Substantia nigra (tissue), 51 donors: ENCODE measurements at places on chromosomes 7 and 10.
A peak's percentile ranks its signal among the peaks of the same experiment; 100 is the strongest.

DNA sequence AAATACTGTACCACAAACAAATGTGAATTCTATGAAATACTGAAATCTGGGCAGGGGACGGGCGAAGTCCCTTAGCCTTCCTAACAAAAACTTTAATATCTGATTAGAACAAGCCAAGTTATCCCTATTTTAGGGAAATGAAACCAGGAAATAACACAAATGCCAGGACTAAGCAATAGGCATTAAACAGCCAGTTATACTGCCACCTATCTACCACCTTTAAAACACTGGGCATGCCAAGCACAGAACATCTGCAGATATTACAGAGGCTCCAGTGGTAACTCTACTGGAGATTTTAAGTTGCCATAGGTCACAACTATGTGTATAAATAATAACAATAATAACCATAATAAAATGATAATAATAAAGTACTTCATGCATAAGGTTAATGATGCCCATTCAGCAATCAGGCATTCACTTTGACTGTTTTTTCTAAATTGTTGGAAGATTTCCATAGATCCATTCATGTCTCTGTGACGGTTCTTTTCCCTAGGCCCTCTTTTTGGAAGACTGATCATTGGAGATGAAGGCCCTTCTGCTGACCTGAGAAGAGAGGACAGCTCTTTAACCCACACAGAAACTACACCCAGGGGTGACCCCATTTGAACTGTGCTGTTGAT is 195.7 kb downstream of the CACNA2D1 start:
- no peak for DNase-seq

- DNase-seq = no peak
These were observed 10.3 kb upstream of the ANKRD1 start for GRCh38 chr10:90930971-90931871.

GRCh38 chr10:17125206-17125893 is 4.3 kb downstream of the CUBN start:
- no peak for DNase-seq

- DNase-seq = no peak
These were observed 188.6 kb downstream of the STK31 start for GRCh38 chr7:23898619-23899018.

- no peak for DNase-seq
These were observed 160.4 kb downstream of the KIF20B start for GRCh38 chr10:89861584-89862301.

- DNase-seq = no peak
These were observed 112.7 kb downstream of the TCERG1L start for GRCh38 chr10:131198843-131199242.

DNA sequence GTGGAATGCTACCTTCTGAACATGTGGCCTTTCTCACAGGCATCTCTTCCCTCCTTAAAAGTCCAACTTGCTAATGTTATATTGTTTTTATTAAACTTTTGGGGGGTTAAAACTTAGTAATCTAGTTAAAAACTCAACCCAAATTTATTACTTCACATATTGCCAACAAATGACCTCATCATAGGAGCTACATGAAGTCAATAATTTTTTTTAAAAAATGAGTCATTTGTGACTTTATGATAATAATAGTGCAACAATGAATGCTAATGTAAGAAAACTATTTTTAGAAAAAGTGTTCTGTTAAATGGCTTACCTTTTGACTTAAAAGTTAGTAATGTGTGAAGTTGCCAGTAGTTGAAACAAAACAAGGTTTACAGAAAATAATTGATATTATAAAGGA is 325.9 kb upstream of the FZD1 start:
- DNase-seq = no peak

- no peak for DNase-seq
These were observed 29.0 kb downstream of the CPXM2 start for GRCh38 chr10:123862421-123863182.

DNA sequence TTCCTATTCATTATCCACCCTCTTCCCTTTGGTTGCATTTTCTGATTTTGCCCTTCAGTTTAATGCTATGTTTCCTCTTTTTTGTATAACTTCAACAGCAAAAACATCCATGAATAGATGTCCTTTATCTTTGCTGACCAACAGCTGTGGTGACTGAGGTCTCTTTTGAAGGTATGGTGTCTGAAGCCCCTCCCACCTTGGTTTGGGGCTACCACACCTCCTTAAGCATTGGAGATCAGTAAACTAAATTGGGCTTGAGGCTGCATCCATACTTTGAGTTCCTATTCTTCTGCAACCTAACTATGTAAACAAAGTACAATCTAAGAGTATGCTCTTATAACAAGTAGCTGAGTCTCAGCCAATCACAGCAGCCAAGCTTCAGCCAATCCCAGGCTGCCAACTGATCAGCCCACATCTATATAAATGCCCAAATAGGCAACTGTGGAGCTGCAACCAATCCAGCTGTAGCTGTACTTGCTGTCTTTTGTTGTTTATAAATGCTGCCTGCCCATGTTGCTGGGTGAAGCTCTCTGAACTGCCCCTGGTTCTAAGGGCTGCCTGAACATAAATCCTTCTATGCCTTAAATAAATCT is 69.4 kb upstream of the PDLIM1 start:
- DNase-seq = no peak

DNA sequence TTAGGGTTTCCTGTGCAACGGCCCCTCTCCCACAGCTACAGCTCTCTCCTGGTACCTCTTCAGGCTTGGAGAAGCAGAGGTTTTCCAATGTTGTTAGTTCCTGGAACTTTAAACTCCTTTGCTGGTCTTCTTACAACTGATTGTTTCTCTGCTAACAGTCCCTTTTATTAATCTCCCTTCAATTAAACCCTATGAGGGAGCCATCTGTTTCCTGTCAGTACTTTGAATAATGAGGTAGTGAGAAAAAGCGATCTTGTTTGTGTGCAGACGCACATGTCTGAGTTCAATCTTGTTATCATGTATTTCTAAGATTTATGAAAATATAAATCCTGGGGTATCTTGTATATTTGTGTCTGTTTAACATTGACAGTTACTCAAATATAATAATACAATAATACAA is 102.4 kb downstream of the MDFIC start:
- no peak for DNase-seq

- DNase-seq = no peak
These were observed 190.9 kb downstream of the KCNMA1 start for GRCh38 chr10:77446700-77447099.

GRCh38 chr7:80189638-80190037 is 55.0 kb downstream of the GNAI1 start:
- DNase-seq = no peak

- no peak for DNase-seq
These were observed 23.0 kb downstream of the GHRHR start for GRCh38 chr7:30986738-30987137.

DNA sequence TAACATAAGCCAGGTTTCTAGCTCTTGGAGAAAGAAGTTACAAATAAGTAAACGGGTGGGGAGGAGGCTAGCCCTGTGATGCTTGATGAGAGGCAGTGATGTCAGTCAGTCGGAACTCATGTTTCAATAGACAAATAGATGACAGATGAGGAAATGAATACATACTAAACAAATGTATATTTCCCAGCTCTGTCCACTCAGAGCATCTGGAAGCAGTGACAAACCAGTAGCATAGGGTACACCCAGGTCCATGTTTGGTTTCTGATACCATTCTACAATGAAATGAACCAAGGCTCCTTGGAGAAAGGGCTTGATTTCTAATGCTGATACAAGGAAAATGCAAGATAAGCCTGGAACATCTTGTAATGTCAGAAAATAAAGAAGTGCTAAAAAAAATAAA is 30.6 kb downstream of the PODXL start:
- no peak for DNase-seq

- DNase-seq = peak; percentile 72
These were observed at the start of gene CHN2 for GRCh38 chr7:29194594-29195427. CHN2 (plus strand) TSS chr7:29194775.

- DNase-seq = no peak
These were observed 1.7 kb upstream of the EMX2 start for GRCh38 chr10:117540640-117541404.

GRCh38 chr7:54409917-54410316 is 132.3 kb upstream of the VSTM2A start:
- no peak for DNase-seq

DNA sequence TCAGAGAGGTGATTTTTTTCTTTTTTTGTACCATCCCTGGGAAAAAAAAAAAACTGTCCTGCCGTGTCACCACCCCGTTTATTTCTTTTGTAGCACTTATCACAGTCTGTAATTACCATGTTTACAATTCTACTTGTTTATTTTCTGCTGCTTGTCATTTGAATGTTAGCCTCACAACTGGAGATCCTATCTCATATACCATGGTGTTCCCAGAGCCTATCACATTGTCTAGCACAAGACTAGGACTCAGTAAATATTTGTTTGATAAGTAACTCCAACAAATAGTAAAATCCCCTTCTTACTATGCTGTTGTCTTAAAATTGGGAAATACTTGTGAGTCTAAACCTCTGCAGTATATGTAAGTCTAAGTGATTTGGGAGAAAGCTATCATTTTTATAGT is 36.0 kb downstream of the MKLN1 start:
- no peak for DNase-seq

GRCh38 chr7:105689067-105689819 is 108.0 kb upstream of the EFCAB10 start:
- no peak for DNase-seq

DNA sequence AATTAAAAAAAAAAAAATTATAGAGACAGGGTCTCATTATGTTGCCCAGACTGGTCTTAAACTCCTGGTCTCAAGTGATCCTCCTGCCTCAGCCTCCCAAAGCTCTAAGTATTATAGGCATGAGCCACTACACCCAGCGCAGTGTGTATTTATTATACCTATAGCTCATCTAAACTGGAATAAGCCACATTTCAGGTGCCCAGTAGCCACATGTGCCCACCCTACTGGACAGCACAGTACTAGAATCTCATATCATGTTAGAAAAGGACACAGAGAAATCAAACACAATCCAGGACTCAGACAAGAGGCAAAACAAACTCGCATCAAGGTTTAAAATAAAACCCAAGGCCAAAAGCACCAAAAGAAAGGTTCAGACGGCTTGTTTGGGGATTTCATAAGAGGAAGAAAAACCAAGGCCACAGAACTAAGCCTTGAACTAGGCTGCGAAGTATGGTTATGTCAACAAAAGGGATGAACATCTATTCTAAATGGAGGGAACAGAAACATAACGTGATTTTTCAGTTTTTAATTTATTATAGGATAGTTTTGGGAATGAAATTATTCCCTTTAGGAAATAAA is 32.3 kb downstream of the SLC16A9 start:
- no peak for DNase-seq

GRCh38 chr7:47693216-47693615 is 111.3 kb upstream of the TNS3 start:
- DNase-seq = no peak
